ENCODE measurements at places on chromosomes 11 and 22.

- no peak for DNase-seq
These were observed 85.0 kb upstream of the EIF3D start for GRCh38 chr22:36613958-36614357.

DNA sequence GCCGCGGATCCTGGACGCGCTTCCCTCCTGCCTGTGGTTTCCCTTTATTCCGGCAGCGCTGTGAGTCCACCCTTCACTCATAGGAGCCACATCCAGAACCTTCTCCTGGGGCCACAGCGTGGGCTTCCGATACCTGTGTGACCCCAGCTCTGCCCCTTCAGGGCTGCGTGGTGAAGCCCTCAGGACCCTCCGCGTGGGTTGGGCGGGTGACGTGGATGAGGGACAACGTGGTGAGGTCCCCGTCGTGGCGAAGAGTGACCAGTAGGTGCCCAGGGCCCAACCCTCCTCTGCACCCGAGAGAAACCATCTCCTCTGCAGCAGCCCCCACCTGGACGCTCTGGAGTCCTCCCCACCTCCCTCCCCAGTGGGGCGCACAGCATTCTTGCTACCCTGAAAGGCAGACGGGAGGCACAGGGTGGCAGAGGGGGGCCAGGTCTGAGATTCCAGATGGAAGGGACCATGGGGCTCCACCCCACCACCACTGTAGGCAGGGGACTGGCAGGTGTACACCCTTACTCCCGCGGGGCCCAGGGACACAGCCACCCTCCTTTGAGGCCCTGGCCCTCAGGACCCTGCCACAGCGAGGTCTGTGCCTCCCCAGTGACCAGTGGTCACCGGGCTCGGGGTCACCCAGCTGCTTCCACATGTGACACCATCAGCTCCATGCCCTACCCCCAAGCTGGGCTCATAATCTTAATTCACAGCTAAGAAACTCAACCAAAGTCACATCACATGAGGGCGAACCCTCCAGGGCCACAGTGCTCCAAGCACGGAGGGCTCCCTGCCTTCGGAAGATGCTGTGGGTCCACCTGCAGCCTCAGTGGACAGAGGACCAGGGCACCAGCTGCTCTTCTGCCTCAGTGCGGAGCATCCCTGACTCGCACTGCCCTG lies 3.4 kb upstream of the ZBED4 start:
- DNase-seq: no peak

GRCh38 chr11:24496386-24496735 lies 492 bp upstream of the LUZP2 start:
- DNase-seq: no peak

DNA sequence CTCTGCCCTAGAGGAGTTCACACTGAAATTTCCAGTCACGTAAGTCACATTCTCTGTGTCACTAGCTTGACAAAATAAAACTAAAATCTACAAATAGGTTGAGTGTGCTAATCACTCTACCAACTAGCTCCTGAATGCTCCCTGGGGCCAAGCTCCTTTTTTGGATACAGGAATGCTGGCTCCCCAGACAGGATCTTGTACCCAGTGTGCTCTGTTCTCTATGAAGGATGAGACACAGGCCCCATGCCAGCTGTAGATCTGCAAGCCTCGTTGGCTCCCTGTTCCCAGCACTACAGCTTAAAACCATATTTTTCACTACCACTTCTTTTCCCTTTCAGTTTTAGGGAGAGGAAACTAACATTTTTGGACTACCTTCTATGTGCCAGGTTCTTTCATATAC lies 3.7 kb upstream of the IPO7 start:
- no peak for DNase-seq

DNA sequence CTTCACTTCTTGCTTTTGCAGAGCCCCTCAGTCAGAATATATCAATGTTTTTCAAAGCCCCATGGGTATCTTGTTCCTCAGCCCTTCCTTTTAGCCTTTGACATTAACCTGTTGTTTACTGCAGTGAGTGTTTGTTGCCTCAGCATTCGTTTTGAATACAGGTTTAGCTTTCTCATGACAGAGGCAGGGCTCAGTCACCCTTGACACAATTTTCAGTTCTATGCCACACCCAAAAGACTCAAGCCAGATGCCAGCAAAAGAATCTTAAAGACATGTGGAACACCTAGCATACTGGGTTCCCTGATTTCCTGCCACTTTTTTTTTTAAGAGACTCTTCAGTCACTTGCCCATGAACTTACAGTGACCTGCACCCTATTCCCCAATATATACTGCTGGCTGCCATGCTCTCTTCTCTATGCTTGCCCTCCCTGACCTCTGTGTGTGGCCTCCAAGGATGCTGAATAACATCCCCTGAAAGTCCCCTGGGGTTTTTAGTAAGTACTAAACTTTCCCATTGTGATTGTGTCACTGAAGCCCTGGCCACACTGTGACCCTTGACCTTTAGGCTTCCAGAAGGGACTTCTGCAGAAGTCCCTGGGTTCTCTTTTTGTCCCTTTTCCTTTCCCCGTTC lies 1225.5 kb downstream of the TBC1D22A start:
- no peak for DNase-seq

DNA sequence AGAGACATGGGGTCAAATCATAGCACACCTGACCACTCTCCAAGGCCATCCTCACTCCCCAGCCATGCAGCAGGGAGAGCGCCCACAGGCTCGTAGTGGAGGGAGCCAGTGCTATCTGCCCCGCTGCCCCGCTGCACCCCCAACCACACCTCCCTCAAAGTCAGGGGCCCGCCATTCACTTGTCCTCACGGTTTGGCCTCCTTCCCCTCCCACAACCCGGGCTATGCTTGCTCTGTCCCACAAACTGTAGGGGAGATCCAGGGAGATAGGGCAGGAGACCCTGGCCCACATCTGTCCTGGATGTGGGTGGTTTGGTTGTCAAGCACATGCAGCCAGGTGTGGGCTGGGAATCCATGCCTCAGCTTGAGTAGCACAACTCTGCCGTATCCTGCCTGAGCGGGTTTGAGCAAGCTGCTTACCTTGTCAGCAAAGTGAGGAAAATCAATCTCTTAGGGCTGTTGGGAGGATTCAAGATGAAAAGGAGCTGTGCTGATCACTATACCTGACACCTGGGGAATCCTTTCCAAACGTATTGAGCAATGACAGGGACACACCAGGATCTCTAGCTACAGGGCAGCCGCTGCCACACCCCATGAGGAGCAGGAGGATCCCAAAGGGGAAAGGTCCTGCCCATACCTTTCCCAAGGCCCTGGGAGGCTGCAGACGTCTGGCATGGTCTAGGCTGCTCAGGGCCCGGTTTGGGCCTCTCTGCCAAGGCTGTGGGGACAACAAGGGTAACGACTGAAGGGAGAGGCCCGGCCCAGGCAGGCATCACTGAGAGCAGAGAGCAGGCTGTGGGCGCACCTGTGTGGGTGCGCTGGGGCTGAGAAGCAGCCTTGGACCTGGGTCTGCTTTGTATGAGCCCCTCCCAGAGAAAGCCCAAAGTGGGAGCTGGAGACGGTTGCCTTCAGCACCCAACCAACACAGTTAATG lies 23.3 kb downstream of the KCNJ5 start:
- DNase-seq: no peak

- peak; percentile 72 for DNase-seq
These were observed 67.5 kb downstream of the PACSIN2 start for GRCh38 chr22:42947211-42947990.

DNA sequence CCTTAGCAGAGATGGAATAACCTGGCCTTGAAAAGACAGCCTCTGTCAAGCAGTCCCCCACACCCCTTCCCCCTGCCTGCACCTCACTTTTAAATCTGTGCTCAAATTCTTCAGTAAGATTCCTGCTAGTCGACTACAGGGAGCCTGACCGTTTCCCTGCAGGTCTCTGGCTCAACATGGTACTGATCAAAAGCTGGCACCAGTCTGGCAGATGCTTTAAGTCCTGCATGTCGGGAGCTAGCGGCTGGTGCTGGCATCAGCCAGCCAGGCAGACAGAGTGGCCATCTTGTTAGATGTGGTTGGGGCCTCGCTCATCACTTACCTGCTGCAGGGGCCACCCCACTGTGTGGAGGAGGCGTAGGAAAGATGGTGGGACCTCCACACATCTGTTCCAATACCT lies 204.4 kb upstream of the SORL1-AS1 start:
- no peak for DNase-seq

DNA sequence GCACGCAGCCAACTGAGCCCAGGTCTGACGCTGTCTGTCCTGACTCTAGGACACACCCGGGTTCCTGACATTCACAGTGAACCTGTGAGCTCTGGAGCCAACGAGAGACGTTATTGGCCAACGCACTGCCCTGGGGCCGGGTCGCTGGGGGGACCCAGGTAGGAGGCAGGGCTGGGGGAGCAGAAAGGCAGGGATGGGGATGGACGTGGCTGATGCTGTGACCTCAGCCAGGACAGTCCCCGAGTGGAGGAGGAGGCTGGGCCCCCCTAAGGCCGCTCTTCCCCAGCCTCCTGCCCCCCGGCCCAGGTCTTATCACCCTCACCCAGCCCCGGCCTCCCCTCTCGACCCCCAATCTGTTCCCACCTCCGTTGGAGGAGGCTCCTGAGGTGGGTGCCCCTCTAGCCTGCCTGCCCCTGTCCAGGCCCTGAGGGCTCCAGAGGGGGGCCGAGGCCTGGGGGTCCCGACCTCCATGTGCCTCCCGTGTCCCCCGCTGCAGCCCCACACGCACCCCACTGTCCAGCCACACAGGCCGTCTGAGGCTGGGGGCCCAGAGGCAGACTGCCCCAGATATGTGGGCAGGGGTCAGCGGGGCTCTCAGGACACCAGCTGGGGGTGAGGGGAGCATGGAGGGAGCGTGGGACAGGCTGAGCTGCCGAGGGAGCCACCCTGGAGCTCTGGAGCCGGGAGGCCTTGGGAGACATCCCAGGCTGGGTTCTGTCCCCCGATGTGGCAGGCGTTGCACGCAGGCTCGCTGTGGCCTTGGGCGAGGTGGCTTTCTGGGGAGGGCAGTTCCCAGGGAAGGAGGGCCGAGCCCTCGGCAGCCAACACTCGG lies 29.2 kb upstream of the MUC5AC start:
- DNase-seq: no peak
